ENCODE measurements at places on chromosomes 1 and 21. TPM values are rescaled to one million over a fixed set of nuclear protein-coding genes. Genes with fewer than 3 reads are reported as not detected.
A peak's percentile ranks its signal among the peaks of the same experiment; 100 is the strongest.

DNA sequence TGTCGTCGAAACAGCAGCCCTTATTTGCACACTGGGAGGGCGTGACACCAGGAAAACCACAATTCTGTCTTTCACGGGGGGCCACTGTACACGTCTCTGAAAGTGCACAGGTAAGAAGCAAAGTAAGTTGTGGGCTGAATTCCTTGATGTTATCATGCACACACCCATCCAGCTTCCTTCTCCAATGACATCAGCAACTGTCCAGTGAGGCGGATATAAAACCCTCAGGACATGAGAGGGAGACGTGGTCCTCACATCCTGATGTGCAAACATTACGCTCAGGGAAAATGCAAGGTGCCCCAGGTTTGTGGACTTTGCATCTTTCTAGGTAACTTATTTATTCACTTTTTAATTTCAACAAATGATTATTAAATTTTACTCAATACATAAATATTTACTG is 3.0 kb downstream of the TFF1 start:
- no peak for DNase-seq

- DNase-seq = no peak
Measured at GRCh38 chr1:34129630-34130029, 35.4 kb downstream of the CSMD2 start.

- no peak for DNase-seq
Measured at GRCh38 chr1:61420909-61421835, 303.8 kb downstream of the TM2D1 start.

- DNase-seq = no peak
Measured at GRCh38 chr1:207331354-207332313, 10.2 kb downstream of the CD55 start.

DNA sequence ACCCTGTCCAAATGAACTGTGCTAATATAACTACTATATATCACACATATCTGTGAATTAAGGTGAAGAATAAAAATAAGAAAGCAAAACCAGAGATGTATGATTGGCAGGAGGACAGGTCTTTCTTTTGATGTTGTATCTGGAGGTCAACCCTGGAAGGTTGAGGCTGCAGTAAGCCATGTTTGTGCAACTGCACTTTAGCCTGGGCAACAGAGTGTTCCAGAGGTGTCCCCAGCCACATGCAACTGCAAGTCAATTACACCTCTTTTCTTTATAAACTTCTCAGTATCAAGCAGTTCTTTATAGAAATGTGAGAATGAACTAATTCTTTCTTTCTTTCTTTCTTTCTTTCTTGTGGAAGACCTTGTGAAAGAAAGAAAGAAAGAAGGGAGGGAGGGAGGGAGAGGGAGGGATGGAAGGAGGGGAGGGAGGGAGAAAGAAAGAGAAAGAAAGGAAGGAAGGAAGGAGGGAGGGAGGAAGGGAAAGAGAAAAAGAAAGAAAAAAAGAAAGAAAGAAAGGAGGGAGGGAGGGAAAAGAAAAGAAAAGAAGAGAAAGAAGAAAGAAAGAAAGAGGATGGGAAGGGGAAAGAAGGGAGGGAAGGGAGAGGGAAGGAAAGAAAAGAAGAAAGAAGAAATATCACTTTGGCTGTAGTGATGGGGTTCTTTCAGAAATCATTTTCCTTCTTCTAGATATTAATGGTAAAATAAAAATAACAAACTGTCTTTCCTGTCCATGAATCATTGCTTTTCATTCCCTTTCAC is 54.0 kb upstream of the S1PR1 start:
- no peak for DNase-seq

DNA sequence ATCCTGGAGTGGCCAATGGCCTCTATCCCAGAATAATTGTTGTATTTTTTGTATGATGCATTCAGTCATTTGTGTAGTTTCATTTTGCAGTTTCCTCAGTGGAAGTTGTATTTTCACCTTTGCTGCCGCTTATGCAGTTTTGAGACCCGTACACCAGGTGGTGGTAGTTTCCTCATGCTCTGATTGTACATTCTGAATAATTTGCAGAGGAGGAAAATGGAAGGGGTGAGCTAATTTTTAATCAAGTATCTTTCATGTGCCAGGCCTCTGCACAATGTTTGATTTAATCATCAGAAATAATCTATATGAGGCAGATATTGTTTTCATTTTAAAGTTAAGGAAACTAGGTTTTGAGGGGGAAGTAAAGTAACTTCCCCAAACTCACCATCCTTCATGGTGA is 29.5 kb downstream of the HLX start:
- DNase-seq = no peak

DNA sequence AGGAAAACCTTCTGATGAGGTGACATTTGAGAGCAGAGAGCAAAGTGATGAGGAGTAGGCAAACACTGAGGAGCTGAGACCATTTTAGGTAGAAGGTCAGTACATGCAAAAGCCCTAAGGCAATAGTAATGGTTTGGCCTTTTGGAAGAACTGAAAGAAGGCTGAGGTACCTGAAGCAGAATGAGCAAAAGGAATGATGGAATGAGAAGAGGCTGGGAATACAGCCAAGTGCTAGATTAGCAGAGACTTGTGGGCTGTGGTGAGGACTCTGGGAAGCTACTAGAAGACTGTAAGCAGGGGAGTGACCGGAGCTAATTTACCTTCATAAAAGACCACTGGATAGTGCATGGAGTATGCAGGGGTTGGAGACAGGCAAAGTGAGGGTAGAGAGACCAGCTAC is 77.9 kb downstream of the GFI1 start:
- no peak for DNase-seq

GRCh38 chr1:88658419-88658818 is 25.7 kb upstream of the PKN2 start:
- no peak for DNase-seq

- DNase-seq = no peak
Measured at GRCh38 chr1:244954359-244954758, 90.0 kb upstream of the HNRNPU start.

DNA sequence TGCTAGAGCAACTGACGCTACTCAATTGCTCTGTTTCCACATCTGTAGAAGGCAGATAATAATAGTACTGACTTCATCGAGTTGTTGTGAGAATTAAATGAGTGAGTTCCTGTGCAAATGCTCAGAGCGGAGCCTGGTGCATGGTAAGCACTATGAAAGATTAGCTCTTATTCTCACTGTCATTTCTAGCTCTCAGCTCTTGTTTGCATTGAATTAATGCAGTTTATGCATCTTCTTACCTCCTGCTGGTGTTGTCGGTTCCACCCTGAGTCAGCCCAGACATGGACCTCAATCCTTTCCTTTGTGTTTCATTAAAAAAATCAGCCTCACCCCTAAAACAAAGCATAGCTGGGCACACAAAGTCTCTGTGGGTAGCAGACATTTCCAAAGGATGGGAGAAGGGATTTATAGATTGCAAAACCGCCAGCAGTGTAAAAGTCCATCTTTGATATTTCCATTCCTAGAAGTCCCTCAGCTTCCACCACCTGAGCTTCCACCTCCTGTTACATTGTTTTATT is 254.4 kb upstream of the CSF3R start:
- DNase-seq = no peak

DNA sequence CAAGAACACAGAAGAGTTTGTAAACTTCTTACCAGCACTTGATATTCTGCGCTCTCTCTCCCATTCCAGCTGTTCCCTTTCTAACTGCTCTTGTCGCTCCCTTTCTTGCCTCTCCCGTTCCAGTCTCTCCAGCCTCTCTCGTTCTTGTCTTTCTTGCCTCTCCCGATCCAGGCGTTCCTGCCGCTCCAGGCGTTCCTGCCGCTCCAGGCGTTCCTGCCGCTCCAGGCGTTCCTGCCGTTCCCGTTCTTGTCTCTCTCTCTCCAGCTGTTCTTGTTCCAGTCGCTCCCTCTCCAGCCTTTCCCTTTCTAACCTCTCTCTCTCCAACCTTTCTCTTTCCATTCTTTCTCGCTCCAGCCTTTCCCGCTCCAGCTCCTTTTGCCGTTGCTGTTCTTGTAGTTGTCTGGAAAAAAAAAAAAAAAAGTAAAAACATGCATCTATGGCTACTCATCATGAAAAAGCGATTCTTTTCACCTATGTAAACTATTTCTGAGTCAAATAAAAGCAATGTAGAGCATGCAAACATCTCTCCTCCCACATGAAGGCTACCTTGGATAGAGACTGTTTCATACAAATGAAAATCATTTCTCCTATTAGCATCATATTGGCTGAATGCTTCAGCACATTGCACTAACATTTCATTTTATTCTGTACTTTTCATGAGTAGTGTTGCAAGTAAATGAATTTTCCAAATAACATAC is 91.5 kb upstream of the LBR start:
- no peak for DNase-seq

DNA sequence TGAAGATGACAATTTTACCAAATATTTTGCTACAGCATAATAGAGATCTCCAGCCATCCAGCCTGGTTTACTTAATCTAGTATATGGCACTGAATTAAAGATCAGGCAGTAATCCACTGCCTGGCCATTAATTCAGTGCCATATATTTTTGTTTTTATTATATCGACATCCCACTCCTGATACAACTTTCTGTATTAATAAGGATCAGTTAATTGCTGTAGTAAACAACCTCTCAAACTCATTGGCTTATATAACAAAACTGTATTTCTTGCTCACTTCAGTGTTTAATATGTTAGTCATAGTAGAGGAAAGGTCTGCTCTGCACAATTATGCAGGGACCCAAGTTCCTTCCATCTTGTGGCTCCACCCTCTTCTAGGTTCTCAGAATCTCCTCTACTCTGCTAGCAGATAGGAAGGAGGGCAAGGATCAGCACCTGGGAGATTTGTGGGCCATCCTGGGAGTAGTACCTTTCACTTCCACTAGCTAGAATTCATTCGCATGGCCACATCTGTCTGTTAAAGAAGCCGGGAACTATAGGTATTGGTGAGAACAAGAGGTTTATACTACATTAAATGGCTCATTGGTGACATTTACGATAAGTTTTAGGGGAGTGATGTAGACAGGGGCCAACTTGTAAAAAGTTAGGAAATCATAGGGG is 3.6 kb upstream of the ZDHHC18 start:
- DNase-seq = no peak

DNA sequence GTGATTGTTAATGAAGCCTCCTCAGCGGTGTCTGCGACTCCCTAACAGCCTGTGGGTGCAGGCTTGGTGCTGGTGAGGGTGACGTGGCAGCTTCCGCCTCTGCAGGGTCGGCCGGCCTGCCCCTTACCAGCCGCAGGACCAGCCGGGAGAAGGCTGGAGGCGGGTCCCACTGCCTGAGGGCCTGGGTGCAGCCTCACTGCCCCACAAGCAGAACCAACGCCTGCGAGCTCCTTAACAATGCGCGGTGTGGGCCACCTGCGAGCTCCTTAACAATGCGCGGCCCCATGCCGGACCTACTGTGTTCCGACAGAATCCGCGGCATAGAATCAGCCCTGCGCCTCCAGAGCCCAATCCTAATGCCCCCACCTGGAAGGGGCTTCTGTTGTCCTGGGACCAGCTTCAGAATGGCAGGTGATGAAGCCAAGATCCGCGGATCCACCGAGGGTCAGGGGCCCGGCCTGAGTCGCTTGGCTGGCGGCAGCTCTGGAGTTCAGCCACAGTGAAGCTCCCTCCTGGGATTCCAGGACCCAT is 54.4 kb upstream of the AJAP1 start:
- DNase-seq = no peak

DNA sequence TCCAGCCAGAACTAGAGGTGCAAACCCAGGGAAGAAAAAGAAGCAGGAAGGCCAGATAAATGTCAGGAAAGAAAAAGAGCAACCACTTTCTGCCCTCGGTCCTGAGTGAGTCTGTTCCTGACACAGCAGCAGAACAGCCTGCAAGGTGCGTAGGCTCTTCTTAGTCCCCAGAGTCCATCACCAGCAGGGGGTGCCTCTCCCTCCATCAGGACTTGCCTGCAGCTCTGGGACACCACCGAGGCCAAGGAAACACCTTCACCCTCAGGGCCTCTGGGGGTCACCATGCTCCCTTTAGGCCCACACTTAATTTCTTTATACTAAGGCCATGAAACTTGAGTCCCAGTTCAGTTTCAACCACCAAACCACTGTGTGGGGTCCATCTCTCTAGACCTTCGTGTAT is 43.7 kb upstream of the NFASC start:
- no peak for DNase-seq

DNA sequence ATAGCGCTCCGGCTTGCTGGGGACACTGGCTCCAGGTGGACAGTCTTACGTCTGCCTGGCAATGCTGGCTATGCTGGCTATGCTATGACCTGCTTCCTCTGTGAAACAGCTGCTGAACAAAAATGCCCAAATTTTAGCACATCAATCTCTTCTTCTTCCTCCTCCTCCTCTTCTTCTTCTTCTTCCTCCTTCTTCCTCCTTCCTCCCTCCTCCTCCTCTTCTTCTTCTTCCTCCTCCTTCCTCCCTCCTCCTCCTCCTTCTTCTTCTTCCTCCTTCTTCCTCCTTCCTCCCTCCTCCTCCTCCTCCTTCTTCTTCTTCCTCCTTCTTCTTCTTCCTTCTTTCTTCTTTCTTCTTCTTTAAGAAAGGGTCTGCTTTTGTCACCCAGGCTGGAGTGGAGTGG is 401.3 kb downstream of the KIF26B start:
- DNase-seq = no peak

- DNase-seq = no peak
Measured at GRCh38 chr1:228276174-228276831, 68.5 kb downstream of the OBSCN start.

GRCh38 chr1:35264871-35265270 is 3.6 kb upstream of the ZMYM4 start:
- DNase-seq = peak; percentile 68

DNA sequence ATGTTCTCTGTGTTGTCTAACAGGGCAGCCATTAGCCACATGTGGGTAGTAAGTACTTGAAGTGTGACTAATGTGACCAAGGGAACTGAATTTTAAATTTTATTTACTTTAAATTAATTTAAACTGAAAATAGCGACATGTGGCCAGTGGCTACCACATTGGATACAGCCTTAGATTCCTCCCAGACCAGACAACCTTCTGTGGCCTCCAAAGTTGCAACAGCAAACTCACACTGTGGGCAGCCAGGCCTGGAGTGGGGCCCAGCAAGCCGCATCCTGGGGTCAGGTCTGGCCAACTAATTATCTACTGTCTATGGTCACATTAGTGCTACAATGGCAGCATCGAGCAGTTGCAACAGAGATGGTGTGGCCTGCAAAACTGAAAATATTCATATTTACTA is 11.7 kb downstream of the EIF2D start:
- DNase-seq = no peak

GRCh38 chr1:108200687-108201051 is 526 bp upstream of the SLC25A24 start:
- peak; percentile 63 for DNase-seq

GRCh38 chr1:230246551-230246950 is 179.5 kb downstream of the GALNT2 start:
- no peak for DNase-seq

ADAMTS5 gene
- total RNA-seq = 3.0 TPM

RNU1-1 gene
- under 0.01 TPM for total RNA-seq

LCE1E gene
- total RNA-seq = not detected

PRAMEF6 gene
- total RNA-seq = not detected

FAM3B gene
- total RNA-seq = 19.4 TPM

INAVA gene
- total RNA-seq = 7.4 TPM

DENND2C gene
- 2.9 TPM for total RNA-seq

DIPK1A gene
- 9.2 TPM for total RNA-seq

OLFM3 gene
- not detected for total RNA-seq

CLDN17 gene
- not detected for total RNA-seq

CNIH3 gene
- 0.36 TPM for total RNA-seq

OR2T2 gene
- total RNA-seq = not detected

Measured in prostate gland (tissue), 2 donors.